ENCODE measurements at places on chromosomes 12 and 14.
A peak's percentile ranks its signal among the peaks of the same experiment; 100 is the strongest.

- peak; percentile 87 for DNase-seq
Measured at GRCh38 chr14:22200977-22201605, 387.9 kb downstream of the DAD1 start.

DNA sequence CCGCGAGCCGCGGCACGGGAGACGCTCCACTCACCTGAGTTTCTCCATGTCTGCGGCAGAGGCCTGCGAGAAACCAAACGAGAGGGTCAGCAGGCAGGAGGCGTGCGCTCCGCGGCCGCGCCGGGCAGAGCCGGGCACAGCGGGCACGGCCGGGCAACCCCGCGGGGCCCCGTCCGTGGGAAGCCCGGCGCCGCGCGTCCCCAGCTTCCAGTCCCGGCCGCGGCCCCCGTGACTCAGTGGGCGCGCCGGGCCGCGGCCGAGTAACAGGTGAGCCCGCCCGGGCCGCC, 19.4 kb downstream of the BEGAIN start:
- DNase-seq = no peak

GRCh38 chr14:64465831-64466554, 694 bp downstream of the AKAP5 start:
- peak; percentile 37 for DNase-seq

DNA sequence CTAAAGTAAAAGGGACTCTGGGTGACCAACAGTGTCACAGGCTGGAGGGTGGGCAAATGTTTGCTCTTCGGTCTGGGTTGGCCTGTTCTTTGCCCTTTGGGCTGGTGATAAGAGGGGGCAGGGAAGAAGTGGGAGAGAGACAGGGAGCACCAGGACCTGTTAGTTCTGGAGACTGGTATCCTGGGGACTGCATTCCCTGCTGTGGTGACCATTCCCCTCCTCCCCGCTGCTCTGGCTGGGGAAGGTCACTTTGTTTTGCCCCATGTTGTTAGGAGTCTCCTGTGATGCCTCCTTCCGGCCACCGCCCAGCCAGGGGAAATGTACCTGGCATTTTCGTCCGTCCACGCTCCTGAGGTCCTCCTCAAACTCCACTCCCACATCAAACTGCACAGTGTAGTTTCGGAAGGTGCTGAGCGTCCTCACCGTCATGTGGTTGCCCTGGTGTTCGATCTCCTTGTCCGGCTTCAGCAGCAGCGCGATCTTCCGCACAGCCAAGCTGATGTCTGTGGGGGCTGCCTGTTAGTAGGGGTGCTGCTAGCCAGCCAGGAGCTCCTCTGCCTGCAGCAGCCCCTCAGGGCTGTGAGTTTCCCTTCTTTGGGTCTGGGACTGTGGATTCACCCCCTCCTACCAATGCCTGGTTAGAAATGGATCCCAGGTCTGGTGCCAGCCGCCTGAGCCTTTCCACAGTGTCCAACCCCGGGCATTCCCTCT, 618 bp downstream of the RBP5 start:
- no peak for DNase-seq

- no peak for DNase-seq
Measured at GRCh38 chr14:32206552-32206951, 3.5 kb upstream of the RNU6-8 start.

DNA sequence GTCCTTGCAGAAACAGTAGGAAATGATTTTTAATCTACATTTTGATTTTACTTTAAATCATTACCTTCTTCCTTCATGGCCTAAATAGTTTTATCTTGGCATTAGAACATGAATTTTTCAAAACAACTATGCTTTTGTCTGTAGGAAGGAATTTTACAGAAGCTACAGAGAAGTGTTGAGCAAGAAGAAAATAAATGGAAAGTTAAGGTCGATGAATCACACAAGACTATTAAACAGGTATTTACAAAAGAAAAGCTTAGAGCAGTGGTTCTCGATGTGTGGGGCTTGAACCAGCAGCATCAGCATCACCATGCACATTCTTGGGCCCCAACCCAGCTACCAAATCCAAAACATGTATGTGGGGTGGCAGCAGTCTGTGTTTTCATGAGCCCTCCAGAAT, 91.6 kb downstream of the KTN1 start:
- DNase-seq = no peak

- DNase-seq = no peak
Measured at GRCh38 chr12:67558775-67559174, 89.8 kb upstream of the DYRK2 start.

- DNase-seq = no peak
Measured at GRCh38 chr12:116343331-116343884, 65.9 kb upstream of the MED13L start.

DNA sequence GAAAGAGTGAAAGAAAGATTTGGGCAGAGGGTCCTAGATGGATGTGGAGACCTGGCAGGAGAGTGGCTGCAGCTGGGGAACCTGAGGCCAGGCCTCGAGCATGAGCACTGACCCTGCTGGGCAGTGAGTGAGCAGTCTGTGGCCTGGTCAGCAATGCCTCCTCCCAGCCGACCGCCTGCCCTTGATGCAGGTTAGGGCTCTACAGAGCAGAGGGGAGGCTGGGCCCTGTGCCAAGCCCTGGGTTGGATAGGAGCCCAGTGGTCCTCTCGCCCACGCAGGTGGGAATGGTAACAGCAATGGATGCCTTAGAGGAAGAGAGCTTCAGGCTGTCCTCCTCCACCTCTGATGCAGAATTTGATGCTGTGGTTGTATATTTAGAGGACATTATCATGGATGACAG, 59.8 kb downstream of the RAB35 start:
- no peak for DNase-seq

Measured in hematopoietic multipotent progenitor cell treated with erythropoietin and hydrocortisone succinate and interleukin-3 and kit ligand, for 6 days (in vitro differentiated cells).